ENCODE measurements at places on chromosomes 1 and 21.

DNA sequence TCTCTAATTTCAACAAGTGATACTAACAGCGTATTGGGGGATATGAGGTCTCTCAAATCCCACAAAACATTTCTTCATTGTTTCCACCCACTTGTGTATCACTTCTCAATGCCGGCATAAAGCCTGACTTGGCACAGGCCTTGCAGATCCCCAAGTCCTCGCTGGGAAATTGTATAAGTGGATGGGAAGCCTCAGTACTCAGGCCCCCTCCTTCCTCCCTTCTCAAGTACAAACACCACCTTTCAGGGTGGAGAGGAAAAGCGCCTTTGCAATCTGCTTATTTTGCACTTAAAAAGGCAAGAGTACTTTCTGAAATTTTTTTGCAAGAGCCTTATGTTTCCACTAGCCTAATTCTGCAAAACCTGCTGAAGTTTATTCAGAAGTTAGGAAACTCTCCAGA is 25.8 kb upstream of the KLHDC8A start:
- DNase-seq: no peak

GRCh38 chr1:109761227-109762038 is 2.3 kb downstream of the EPS8L3 start:
- no peak for DNase-seq

GRCh38 chr1:36446746-36447145 is 3.5 kb downstream of the OSCP1 start:
- DNase-seq: no peak

DNA sequence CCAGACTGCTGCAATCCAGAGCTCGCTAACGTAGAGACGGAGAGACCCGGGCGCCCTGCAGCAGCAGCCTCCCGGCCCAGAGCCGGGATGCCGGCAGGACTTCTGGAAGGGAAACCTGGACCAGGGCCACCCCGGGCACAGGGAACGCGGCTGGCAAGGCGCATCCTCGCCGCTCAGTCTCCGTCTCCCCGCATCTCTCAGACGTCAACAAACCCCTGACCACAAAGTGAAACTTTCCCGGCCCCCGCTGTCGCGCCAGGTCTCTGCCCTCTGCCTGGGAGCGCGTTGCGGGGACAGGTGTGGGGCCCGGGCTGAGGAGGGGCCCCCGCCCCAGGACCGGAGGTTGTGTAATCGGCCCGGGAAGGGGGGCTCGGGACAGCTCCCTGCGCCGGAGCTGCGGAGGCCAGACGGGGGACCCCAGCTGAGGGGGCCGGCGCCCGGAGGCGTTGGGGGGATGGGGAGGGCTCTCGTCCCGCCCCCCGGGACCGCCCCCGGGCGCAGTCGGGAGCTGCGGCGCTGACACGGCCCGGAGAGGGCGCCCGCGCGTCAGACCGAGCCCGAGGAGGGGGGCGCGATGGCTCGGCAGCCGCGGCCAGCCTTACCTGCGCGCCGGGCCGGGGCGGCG is 116.6 kb upstream of the HIVEP3 start:
- no peak for DNase-seq

- DNase-seq: no peak
Observed at GRCh38 chr1:32903991-32904785, 3.0 kb upstream of the TMEM54 start.

- no peak for DNase-seq
Observed at GRCh38 chr1:11521582-11522399, 42.8 kb downstream of the DISP3 start.

GRCh38 chr1:116909512-116910378 is at the start of gene PTGFRN:
Gene PTGFRN (plus strand): TSS chr1:116909916. CDS start chr1:116910204, 288 bp downstream.
- DNase-seq: no peak

- DNase-seq: no peak
Observed at GRCh38 chr1:28190996-28191645, 14.6 kb upstream of the PTAFR start.

GRCh38 chr1:41925712-41926111 is 7.0 kb upstream of the HIVEP3 start:
- DNase-seq: no peak
